RWPE2 (cell line): ENCODE measurements at places on chromosomes 5 and 9.

- no peak for DNase-seq
Measured at GRCh38 chr9:133826289-133827085, 88.3 kb upstream of the SARDH start.

DNA sequence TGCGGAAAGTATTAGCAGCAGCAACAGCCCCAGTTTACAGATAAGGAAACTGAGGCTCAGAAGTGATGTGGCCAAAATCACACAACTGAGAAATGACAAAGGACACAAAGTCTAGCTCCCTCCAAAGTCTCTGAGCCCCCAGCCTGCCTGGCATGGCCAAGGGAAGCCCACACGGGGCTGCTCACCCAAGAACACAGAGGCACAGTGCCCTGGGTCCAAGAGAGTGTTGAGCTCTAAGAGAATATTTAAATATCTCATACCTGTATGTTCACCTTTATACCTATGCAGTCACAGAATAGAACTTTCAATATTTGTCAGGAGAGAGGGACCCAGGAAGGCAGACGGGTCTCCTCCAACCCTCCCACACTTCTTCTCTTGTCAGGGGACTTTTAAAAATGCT lies 16.6 kb downstream of the VAV2 start:
- peak; percentile 11 for DNase-seq

- DNase-seq: no peak
Measured at GRCh38 chr5:92308679-92309078, 925.6 kb upstream of the ARRDC3 start.

GRCh38 chr5:30368064-30368463 lies 825.4 kb upstream of the CDH6 start:
- DNase-seq: no peak

DNA sequence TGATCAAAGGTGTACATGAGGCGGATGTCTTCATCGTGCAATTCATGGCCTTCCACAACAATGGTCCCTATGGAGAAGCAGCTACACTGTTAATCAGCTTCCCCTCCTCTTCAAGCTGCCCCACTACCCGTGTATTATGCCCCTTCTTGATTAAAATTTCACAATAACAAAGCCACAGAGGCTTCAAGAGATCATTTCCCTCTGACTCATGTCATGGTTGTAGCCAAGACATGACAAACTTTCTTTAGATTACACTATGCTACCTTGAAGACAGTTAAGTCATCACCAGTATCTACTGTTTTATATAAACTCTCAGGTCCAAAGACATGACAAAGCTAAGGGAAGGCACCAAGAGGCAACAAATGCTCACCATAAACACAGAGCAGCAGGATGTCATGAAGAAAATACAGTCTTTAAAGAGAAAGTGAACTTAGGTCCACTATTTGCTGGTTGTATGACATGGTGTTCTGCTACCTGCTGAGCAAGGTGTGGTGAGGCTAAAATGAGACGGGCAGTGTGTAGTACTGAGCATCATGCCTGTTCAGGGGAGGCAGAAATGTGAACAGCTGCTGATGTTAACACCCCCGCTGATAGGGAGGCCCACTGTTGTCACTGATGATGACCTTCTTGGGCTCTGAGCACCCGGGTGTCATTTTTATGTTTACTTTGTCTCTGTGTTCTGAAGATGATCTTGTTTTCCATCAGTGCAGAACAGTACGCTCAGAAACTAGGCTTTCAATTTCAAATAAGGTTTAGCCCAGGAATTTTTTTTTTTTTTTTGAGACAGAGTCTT lies 48.3 kb downstream of the IARS1 start:
- DNase-seq: no peak

DNA sequence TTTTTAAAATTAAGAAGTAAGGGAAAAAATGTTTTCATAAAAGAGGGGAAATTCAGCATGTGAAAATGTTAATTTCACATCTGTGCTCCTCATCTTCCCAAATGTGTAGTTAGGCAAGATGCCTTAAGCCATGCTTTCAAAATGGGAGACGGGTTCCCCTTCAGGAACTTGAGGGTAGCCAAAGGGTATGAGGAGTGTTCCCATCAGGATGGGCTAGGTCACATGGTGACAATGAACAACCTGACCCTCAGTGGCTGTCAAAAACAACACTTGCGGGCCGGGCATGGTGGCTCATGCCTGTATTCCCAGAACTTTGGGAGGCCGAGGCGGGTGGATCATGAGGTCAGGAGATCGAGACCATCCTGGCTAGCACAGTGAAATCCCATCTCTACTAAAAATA lies 178.0 kb downstream of the ACTL7B start:
- DNase-seq: no peak
